ENCODE measurements at places on chromosomes 12 and 14.

DNA sequence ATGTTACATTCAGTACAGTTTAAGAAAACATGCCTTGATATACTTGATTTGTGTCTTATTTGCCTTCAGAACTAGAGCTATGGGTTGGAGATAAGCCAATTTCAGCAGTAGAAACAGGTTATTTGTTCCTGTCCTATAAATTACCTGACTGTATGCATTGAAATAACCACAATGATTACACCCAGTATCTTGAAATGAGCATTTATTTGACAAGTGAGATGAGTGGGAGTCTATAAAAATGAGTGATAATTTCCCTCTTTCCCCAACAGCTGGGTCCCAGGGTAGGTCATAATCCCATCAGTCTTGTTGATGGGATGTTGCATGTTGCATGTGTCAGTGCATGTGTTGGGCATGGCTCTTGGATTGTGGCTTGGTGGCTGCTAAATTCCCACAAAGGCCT lies 3.7 kb downstream of the TAS2R42 start:
- no peak for DNase-seq

- no peak for DNase-seq
Observed at GRCh38 chr12:27289414-27289813, 43.2 kb upstream of the BMAL2 start.

DNA sequence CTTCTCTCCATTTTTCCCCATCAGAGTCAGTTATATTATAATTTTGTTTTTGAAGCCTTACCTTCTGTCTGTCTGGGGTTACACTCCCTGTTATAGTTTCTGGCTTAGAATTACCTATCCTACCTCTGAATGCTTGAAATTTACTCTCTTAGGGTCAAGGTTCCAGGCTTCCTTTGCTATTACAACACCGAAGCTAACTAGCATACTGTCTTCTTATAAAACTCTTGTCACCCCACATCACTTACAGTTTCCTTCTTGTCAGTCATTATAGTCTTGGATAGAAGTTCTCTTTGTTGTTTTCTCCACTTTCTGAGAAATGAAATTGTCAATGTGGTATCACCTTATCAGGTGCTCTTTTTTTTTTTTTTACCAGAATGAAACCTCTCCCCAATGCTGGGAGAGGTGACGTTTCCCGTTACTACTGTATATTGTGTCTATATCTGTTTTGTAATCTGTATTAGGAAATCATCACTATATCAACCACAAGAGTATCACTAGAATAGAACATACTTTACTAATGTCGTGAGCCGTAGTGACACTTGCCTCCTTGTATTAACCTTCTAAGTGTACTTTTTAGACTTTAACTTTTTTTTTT lies 69.2 kb upstream of the PSMA6 start:
- DNase-seq = no peak

DNA sequence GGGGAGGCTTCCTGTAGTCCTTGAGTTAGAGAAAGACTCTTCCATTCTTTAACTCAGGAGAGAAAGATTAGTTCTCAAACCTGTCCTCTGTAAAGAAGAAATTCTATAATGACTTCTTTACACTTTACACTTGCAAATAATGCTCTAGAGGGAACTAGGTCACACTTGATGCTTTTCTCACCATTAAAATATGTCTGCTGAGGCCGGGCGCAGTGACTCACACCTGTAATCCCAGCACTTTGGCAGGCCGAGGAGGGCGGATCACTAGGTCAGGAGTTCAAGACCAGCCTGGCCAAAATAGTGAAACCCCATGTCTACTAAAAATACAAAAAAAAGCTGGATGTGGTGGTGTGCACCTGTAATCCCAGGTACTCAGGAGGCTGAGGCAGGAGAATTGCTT lies 6.3 kb downstream of the NTN4 start:
- DNase-seq = peak; percentile 72

DNA sequence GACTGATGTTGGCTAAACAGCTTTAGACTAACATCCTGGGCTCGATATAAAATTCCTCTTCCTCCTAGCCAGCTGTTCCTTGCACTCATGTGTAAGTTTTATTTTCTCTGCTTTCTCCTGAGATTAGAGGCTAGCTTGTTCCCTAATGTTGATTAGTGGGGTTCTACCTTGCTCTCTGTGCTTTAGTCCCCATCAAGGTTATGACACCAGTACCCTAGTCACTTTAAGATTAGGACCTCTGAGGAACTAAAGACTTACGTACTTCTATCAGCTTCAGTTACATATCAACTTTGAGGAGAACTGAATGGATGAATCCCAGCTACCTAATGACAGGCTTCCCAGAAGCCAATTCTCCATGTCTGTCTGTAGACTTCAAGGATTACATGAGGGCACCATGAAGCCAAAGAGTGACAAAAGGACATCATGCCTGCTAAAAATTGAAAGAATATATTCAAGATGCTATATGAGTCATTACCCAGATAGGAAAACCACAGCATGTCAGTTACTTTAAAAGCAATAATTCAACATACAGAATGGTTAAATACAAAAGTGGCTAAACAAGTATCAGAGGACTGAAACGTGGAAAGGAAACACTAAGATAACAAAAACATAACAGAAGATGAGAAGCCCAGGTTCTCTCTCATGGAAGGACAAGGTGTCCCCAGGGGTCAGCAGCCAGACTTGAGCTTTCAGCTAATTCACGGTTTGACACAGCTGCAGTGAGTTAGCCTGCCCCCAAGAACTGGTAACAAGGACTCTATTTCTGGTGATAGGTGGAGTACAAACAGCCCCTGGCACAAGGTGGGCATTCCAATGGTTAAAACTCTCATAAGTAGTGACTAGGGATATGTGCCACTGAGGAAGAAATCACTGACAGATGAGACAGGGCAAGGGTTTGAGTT lies 20.4 kb downstream of the ADAM20 start:
- no peak for DNase-seq

- DNase-seq = no peak
Observed at GRCh38 chr12:78795934-78796445, 68.6 kb upstream of the SYT1 start.

GRCh38 chr14:68607081-68607866 lies 185.6 kb downstream of the ZFP36L1 start:
- DNase-seq = no peak

GRCh38 chr12:127515941-127516340 lies 751.0 kb upstream of the TMEM132C start:
- peak; percentile 37 for DNase-seq

- peak; percentile 59 for DNase-seq
Observed at GRCh38 chr14:91229743-91230200, 14.7 kb downstream of the GPR68 start.

GRCh38 chr12:19901841-19902240 lies 462.5 kb downstream of the AEBP2 start:
- DNase-seq = no peak

DNA sequence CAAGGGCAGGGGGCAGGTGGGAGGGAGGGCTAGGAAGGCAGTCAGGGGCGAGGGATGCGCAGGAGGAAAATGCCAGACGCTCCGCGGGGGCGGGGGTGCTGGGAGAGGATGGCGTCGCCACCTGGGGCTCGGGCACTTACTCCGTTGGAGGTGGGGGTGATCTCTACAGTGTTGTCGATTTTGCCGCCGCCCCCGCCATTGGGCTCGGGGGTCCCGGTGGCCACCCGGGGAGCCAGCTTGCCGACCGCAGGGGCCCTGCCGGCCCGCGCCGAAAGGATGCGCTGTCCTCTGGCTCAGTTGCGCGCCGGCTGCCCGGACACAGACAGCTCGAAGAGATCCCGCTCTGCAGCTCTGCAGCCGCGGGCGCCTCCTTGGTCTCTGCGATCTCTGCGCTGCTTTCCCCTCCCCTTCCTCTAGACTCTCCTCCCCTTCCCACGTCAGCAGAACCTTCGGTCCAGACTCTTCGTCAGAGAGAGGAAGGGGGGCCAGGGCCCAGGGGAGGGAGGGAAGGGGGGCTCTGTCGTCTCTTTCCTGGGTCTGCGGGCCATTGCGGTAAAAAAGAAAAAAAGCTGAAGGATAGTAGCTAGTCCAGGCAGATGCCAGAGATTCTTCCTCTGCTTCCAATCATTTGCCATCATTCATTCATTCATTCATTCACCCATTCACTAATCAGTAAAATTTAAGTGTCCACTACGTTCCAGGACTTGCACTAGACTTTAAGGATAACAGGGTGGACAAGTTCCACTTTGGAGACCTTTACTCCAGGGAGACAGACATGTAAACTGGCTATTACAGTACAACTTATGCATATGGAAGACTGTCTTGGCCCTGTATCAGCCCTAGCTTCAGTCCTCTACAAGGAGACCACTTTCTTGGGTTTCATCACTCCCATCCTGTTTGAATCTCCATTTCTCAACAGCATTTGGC lies at the start of gene SLC22A17:
Gene SLC22A17, minus strand, starts transcription at position 382 of the 927 bp plus-strand sequence.
- DNase-seq = no peak

DNA sequence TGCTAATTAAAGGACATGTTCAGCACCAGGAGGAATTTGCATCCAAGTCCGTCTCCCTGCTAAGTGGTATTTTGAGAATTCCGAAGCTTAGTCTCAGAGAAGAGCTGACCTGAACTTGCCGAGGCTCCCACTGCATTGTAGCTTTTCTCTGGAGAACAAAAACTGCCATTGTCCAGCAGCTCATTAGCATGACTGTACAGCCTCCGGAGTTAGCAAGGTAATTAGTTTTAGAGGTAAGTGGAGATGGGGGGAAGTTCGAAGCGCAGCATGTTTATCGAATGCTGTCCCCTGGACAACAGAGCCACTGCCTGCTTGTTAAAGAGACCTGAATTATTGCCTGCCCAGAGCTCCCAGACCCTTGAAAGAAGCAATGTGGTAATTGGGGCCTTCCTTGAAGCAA lies 160.3 kb upstream of the PELI2 start:
- no peak for DNase-seq

DNA sequence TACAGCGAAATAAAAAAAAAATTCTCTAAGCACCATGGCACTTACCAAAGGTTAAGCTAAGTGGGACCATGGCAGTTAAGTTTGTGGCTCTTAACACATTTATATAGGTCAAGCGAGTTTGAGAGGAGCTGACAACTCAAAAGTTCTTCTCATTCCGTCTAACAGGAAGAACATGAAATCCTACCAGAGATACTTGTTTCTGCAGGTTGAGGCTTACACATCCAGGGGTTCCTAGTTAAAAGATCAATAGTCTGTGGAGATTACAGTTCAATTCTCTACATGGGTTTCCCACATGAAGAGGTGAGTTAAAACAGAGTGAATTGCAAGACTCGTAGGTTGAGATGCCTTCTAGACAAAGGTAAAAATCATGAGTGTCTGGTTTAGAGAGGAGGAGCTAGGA lies 142.6 kb downstream of the EMP1 start:
- no peak for DNase-seq

GRCh38 chr14:29895591-29896083 lies 32.0 kb downstream of the PRKD1 start:
- no peak for DNase-seq

DNA sequence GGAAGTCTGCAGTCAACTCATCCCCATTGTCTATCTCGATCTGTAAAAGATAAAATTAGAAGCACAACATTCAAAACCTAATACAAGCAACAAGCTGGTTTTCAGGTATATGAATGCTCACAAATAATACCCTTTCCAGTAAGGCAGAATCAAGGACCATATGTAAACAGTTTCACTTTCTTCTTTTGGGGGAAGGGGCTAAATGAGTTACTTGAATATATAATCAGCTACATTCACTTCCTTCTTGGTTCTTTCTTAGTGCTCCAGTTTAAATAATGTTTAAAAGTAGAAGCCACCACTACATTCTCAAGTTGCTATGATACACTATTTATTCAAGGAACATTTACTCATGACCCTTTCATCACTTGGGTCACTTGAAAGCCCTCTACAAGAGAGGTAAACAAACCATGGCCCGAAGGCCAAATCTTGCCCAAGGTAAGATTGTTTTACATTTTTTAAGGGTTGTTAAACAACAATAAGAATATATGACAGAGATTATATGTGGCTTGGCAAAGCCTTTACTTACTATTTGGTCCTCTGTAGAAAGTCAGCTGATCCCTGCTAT lies 10.3 kb downstream of the TWF1 start:
- DNase-seq = no peak

DNA sequence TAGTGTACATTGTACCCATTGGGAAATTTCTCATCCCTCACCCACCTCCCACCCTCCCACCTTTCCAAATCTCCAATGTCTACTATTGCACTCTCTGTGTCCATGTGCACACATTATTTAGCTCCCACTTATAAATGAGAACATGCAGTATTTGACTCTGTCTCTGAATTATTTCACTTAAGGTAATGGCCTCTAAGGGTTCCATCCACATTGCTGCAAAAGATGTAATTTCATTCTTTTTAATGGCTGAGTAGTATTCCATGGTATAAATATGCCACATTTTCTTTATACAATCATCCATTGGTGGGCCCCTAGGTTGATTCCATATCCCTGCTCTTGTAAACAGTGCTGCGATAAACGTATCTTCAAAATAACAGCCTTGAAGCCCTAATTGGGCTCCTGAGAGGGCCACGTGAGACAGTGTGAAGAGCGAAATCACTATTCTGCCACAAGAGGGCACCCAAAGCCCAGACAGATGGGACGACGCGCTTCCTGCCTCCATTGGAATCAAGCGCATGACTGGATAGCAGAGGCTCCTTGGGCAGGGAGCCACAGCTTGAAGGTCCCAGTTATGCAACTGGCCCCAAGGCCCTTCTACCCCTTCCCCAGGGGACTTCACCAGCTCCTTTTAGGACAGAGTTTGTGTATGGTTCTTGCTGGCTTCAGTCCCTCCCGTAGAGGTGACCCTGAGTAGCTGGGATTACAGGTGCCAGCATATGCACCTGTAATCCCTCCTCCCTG lies 21.3 kb upstream of the CD27 start:
- peak; percentile 86 for DNase-seq

DNA sequence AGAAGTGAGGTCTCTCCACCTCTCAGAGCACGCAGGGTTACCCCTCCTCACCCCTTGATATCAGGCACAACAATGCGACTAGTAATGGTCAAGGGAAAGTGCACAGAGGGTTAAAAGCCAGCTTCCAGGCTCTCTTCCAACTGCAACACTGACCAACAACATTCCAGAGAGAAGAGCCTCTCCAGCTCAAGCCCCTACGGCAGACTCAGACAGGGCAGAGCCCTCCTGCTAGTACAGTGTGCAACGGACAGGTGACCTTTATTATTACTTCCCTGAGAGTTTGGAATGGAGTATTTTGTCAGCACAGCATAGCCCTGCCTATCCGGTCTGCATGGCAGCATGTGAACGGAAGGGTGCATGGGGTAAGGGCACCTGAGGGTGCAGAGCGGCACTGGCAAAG lies 73.0 kb downstream of the PTPN21 start:
- no peak for DNase-seq

DNA sequence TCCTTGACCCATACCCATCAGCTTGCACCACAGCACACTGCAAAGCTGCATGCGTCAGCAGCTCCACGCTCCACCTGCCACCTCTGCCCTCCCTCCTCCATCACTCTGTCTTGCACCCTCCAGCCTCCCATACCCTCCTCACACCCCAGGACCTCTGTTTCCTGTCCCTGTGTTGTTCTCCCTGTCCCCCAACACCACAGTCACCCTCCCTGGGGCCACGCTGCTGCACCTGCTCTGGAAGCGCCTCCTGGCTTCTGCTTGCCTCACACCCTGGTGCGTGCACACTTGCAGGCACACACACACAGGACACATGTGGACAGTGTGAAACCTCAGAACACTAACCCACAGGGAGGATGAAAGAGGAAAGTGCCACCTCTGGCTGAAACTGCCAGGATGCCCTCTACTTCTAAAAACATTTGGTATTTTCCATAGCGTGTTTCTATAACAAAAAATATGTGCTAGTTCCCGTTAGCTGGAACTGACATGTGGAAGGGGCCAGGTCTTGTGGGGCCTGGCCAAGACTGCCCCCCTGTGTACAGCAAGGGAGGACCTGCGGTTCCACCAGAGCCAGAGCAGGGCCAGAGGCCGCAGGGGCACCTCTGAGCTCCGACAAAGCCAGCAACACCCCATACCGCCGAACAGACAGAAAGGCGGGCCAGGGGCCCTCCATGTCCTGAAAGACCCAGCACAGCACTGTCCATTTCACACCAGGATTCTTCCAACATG lies 10.0 kb downstream of the BRF1 start:
- DNase-seq = no peak
